ENCODE measurements at places on chromosomes 4 and X.

DNA sequence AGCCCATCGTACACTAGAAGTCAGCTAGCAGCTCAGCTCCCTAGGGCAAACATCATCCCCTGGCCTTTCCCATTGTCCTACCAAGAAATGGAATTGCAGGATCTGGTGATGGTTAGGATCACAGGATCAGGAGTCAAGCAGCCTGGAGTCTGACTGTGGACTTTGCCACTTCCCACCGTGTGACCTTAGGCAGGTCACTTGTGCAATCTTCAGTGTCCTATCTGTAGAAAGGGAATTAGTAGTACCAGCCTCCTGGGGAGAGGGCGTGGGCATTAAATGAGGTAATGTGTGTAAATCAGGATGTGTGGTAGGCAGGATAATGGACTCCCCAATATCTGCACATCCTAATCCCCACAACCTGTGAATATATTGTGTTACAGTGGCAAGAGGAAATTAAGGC is 38.6 kb upstream of the APLN start:
- H3K27ac ChIP-seq, result no peak overlapping the region
- DNase-seq, result no peak
- H3K4me3 ChIP-seq, result no peak overlapping the region
- no peaks in the 10 kb centered on the region for H3K4me1 ChIP-seq
- no peaks in the 10 kb centered on the region for H3K36me3 ChIP-seq

GRCh38 chr4:105509291-105509690 is 35.4 kb upstream of the PPA2 start:
- no peaks in the 10 kb centered on the region for H3K27me3 ChIP-seq
- DNase-seq, result no peak
- no peaks in the 10 kb centered on the region for H3K4me1 ChIP-seq
- no peaks in the 10 kb centered on the region for H3K36me3 ChIP-seq
- no peak overlapping the region for H3K4me3 ChIP-seq

DNA sequence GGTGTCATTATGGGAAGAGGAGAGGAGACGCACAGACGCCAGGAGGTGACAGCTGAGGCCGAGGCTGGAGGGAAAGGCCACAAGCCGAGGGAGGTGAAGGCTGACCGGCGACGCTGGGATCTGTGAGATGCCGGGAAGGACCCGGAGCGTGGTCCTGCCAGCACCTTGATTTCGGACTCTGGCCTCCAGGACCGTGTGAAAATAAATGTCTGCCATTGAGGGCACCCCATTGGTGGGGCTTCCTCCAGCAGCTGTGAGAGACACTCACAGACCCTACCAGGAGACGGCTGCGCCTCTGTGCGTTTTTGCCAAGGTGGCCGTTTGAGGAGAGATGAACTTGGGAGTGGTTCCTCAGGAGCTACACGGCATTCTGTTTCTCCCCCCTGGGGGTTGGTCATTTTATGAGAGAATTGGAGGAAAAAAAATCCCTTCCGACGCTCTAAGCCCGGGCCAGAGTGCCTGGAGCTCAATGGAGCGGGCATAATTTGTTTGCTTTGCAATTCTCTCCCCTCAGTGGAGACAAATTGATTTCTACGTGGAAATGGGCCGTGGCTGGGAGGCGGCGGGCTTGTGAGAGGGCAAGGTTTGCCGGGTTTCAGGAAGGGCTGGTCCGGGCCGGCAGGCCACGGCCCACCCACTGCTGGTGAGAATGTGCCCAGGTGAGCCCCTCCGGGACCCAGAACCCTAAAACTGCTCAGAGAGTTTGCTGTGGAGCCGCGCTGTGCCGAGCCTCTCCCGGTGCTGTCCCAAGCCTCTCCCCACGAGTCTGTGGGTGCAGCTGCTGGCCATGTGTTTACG is 53.9 kb downstream of the CPZ start:
- no peak overlapping the region for H3K4me3 ChIP-seq
- no peaks in the 10 kb centered on the region for H3K4me1 ChIP-seq
- H3K27me3 ChIP-seq, result no peaks in the 10 kb centered on the region
- no peak overlapping the region for H3K27ac ChIP-seq
- no peaks in the 10 kb centered on the region for H3K36me3 ChIP-seq

DNA sequence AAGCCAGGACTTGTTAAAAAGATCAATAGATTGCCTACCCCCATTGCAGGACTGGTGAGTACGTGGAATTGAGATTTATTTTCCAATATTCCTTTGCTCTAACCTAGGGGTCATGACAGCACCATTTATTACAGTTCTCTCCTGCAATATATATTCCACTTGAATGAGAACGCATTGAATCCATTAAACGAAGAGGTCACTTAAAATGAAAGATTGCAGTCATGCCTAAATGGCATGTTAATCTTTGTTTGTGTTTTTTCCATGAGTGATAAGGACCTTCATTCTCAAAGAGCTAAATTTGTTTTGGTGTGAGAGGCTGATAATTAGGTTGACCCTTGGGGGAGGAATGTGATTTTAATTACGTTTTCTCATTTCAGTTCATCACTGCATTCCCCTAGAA is 13.5 kb upstream of the LIMCH1 start:
- no peak overlapping the region for H3K4me3 ChIP-seq
- no peaks in the 10 kb centered on the region for H3K27me3 ChIP-seq
- peaks cover 3% of the 10 kb centered on the region for H3K4me1 ChIP-seq
- no peaks in the 10 kb centered on the region for H3K36me3 ChIP-seq
- H3K27ac ChIP-seq, result no peak overlapping the region

DNA sequence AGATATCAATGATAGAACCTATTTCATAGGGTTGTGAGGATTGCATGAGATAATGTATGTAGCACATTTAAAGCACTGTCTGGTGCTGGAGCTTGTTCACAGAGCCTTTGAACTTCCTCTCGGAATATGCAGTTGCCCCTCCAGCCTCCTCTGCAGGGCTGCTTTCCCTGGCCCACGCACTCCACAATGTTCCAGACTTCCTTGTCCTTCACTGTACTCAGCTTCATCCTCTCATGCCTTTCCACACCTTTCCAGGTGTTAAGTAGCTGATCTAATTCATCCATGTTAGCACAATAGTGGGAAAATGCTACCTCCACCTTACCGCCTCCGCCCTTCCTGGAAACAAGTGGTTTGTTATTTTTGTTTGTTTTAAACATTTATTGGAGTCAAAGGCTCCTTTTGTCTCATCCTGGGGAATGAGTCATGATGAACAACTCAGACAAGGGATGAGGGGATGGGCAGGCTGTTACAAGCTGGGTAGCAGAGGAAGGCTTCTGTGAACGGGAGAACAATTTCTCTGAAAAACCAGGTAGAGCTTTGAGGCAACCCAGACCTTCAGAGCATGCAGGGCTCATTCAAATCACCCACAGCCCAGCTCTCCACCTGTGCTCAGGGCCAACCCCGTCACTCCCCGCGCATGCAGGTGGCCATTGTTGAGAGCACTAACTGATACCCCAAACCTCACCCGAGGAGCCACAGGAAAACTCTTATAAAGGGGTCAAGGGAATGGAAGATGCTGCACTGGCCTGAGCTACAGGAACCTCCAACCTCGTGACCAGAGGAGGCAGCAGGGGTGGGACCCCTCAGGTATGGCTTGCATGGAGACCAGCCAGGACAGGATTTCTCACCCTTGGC is 84.9 kb upstream of the TBL1X start:
- no peaks in the 10 kb centered on the region for H3K27me3 ChIP-seq
- H3K4me3 ChIP-seq, result no peak overlapping the region
- no peaks in the 10 kb centered on the region for H3K4me1 ChIP-seq
- H3K27ac ChIP-seq, result no peak overlapping the region
